ENCODE measurements at places on chromosomes 16 and 17. TPM values are rescaled to one million over a fixed set of nuclear protein-coding genes. Genes with fewer than 3 reads are reported as not detected.

The SHISA6 gene
- not detected for total RNA-seq

The SDR42E2 gene
- total RNA-seq, result not detected

The GAS7 gene
- total RNA-seq, result 6.9 TPM

The SOST gene
- not detected for total RNA-seq

The GHDC gene
- 8.9 TPM for total RNA-seq

The SRCAP gene
- 49.2 TPM for total RNA-seq

The TP53TG3 gene
- not detected for total RNA-seq

The ZACN gene
- total RNA-seq, result not detected

The RTN4RL1 gene
- 0.47 TPM for total RNA-seq

The CTRB2 gene
- not detected for total RNA-seq

The PDILT gene
- total RNA-seq, result not detected

The NOTUM gene
- total RNA-seq, result not detected

The CNTNAP4 gene
- total RNA-seq, result not detected

The SYNGR3 gene
- 0.74 TPM for total RNA-seq

The DDX5 gene
- 582 TPM for total RNA-seq

The RHBDF2 gene
- total RNA-seq, result 5.4 TPM

The NOG gene
- total RNA-seq, result 2.0 TPM

DNA sequence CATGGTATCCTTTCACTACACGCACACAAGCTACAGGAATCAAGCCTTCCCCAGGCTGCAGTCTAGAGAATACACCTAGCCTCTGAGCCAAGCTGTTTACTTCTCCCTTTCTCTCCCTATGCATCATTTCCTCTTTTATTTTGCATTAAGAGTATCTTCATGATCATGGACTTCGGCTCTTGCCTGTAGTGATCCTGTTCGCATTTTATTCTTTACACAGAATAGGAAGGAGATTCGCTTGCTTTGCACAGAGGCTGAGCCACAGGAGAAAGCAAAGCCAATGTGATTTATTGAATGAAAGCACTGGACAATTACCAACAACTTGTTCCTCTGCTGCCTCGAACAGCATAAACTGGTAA, 172.7 kb downstream of the ANKFN1 start:
- no peak for DNase-seq

- no peak for DNase-seq
Measured at GRCh38 chr16:77613095-77613494, 109.2 kb upstream of the NUDT7 start.

DNA sequence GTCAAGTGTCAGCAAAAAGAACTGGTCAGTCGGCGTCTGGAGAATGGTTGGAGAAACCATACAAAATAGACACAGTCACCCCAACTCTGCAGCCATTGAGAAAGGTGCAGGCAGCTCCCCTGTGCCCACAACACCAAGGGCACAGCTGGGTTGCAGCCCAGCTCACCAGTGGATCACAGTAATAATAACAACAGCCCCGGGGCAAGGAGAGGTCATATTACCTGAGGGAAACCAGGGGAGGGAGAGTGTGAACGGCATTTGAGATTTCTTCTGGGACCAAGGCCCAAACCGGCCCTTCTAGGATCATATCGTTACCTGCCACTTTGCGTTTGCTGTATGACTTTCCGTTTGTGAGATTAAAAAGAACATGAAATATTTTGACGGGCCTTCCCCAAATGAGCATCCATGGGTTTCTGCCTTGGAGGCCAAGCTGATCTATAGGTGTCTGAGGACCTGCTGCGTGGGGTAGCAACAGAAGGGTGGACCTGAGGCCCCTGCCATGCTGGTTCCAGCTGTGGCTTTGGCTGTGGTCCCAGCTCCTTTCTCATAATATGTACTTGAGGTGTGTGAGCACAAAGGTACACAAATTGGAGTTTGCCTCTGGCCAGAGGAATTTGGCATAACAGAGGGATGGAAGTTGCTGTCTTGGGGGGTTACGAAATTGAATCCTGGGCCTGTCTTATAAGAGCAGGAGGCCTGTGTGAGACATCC, 154.6 kb downstream of the CMIP start:
- DNase-seq, result peak; percentile 39

- DNase-seq, result no peak
Measured at GRCh38 chr16:69924777-69925191, 26.4 kb upstream of the CLEC18A start.

GRCh38 chr17:56465886-56466285, 127.6 kb upstream of the NOG start:
- no peak for DNase-seq

GRCh38 chr16:88445583-88445960, 7.5 kb upstream of the ZFPM1 start:
- DNase-seq, result no peak

DNA sequence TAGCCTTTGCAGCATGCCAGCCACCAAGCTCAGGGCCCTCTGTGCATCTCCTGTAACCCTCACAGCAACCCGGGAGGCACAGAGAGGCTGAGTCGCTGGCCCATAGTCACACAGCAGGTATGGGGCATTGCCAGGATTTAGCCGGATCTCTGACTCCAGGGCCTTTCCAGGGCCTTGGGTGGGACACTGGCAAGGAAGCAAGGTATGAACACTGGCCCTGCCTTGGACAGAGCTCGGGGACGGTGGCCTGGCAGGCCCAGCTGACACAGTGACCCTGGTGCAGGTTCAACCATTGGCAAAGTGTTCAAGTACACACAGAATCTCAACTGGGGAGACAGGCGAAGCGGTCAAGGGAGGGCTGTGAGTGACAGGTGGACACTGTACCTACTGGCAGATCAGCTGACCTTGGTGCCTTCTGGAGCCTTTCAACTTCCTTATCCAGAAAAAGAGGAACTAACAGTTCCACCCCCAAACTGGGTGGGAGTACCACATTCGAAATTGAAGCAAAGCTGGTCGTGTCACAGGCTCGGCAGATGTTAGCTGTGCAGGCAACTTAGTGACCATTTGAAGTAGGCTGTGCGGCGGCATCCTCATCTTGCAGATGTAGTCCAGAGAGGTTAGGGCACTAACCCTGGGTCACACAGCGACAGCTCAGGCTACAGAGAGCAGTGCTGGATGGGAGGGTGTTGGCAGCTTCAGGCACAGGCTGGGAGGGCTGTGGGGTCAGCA, 287.4 kb downstream of the SEC14L1 start:
- no peak for DNase-seq

DNA sequence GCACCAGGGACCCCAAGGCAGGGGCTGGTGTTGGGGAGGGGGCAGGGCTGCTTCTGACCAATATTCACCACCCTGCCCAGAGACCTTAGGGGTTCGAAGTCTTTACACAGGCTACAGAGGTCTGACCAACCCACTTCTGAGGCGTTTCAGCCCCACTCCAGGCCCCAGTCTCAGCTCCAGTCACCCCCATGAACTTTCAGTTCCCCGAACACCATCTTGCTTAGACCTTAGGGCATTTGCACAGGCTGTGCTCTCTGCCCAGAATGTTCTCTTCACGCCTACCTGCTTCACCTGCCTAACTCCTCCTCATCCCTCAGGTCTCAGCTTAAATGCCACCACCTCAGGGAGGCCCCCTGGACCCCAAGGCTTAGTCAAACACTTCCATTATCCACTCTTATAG, 25.8 kb upstream of the CPNE2 start:
- DNase-seq, result no peak

GRCh38 chr17:45672301-45672700, 111.8 kb upstream of the CRHR1 start:
- DNase-seq, result no peak

DNA sequence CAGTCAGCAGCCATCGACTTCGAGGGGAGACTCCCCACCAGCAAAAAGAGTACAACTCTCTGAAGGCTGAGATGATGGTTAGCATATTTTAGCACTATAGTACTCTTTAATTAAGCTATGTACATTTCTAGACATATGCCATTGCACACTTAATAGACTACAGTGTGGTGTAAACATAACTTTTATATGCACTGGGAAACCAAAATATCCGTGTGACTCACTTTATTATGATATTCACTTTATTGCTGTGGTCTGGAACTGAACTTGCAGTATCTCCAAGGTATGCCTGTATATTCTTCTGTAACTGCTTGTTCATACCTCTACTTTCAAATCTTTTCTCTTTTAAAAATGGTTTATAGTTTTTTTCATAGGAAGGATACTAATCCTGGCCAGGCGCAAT, 11.0 kb upstream of the NXPH3 start:
- DNase-seq, result no peak

DNA sequence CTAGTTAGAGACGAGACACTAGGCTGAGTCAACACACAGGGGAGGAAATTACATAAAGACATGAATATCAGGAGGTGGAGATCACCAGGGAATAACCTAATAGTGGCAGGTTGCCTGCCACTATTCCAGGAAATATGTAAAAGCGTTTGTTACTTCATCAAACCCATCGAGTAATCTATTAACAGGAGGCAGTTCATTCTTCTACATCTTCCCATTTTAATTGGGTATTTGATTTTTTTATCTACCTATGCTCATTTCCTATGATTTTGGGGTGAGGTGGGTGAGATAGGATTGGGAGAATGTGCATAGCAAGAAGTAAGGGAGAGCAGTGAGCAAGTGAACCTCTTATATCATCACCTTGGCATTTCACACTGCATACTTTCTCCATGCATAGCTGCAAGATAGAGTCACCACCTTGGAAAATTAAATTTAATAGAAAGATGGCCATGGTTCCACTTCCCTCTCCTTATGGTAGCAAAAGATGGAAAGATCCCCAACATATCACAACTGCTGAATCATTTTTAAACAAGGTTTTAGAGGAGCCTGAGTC, 312.2 kb downstream of the TMEM114 start:
- no peak for DNase-seq

DNA sequence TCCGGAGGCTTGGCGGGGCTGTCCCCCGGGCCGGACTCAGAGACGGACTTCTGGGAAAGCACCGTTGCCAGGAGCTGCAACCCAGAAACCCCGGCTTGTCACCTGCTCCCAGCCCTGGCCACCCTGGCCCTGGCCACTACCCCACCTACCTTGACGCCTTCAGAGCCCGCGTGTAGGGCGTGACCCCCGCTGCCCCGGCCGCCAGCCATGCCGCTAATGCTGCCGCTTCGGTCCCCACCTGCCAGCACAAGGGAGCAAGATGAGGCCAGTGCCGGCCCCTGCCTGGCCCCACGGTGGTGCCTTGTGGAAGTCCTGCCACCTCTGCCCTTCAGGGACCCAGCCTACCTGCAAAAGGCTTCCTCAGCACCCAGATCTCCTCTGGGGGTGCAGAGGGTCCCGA, 11.4 kb downstream of the CASKIN1 start:
- DNase-seq, result no peak

- no peak for DNase-seq
Measured at GRCh38 chr16:35463358-35463757, 2003.9 kb downstream of the TP53TG3F start.

DNA sequence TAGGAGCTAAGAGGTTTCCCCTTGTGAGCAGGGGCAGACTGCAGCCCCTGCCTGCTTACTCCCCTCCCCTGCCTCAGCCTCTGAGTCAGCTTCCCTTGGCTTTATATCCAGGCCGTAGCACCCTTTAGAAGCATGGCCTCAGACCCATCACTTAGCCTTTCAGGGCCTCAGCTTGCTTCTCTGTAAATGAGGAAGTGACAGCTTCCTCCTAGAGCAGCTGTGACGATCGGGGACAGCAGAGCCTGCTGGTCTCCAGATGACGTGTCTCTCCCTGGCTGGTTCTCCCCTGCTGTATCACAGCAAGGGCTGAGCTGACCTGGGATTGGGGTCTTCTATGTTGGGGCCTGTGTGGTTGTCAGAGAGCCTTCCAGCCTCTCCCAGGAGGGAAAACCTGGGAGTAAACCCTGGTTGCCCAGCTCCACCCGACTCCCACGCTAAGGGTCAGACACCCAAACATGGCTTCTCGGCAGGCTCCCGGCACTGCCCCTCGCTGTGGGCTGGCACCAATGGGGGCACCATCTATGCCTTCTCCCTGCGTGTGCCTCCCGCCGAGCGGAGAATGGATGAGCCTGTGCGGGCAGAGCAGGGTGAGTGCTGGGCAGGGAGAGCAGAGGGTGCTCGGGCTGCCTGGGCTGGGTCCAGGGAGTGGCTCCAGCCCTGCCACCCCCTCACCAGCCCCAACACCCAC, 16.3 kb upstream of the MYO15B start:
- no peak for DNase-seq

DNA sequence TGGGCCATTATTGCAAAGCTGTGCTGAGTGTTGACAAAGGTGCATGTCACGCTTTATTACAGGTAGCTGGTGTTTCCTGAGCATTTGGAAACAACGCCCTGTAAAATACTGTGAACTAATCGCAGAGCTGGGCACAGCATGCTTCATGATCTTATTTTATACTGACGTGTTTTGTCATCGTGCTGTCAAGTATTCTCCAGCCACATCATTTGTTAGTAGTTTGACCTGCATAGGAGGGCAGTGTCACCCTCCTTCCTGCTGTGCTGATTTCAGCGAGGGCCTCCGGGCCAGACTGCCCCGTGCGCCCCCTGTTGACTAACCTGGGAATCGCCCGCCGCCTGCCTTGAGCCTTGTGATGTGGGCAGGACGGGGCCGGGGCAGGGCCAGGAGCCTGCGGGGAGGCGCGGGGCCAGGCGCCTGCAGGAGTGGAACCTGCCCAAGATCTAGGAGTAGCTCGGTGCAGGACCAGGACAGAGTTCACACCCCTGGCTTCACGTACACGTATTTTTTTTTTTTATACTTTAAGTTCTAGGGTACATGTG, 820.7 kb downstream of the KCNJ18 start:
- no peak for DNase-seq

GRCh38 chr17:21194703-21195102, 19.3 kb downstream of the TMEM11 start:
- no peak for DNase-seq

DNA sequence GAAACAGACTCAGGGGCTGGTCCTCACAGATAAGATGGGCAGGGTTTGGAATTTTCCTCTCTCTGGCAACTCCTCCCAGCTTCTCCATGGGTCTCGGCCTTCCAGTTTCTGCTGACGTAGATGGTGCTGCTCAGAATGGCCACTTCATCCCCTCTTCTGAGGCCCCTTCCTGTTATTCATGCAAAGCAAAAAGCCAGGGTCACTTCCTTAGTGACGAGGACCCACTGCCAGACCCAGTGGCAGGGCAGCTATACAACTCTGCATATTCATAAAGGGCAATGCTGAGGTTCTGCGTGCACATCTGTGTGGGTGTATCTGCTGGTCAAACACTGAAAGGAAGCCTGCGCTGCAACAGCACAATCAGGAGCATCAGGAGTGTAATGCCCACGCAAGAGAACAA, 108.8 kb downstream of the WSCD1 start:
- no peak for DNase-seq

DNA sequence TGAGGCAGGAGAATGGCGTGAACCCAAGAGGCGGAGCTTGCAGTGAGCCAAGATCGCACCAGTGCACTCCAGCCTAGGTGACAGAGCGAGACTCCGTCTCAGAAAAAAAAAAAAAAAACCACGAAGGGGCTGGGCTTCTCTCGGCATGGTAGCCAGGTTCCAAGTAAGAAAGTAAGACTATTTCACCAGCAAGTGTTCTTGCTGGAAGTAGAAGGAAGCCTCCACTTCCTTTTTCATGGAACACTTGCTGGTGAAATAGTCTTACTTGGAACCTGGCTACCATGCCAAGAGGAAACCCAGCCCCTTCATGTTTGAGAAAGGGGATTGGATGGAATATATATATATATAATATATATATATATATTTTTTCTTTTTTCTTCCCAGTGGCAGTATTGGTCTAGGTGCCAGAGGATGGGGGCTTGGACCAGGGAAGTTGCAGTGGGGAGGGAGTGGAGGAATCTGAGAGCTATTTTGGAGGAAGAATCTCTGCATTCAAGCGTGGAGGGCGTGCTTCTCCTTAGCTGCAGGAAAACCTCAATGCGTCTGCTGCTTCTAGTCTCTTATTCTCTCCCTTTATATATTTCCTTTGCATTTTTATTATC, 7.2 kb upstream of the N4BP1 start:
- DNase-seq, result peak; percentile 9

GRCh38 chr16:70548936-70549335, 25.3 kb downstream of the SF3B3 start:
- no peak for DNase-seq

GRCh38 chr16:23072084-23072599, 77.1 kb downstream of the USP31 start:
- no peak for DNase-seq
